Stimulated activated CD4-positive, alpha-beta T cell treated with anti-CD3 and anti-CD28 coated beads, Interleukin-4, amount 100 ng/mL, for 1 hour (primary cell): ENCODE measurements at places on chromosomes 5 and 9.

- no peak for DNase-seq
These were observed 97.6 kb downstream of the FRMD3 start for GRCh38 chr9:83440641-83441040.

GRCh38 chr5:110812639-110813038 lies 73.8 kb downstream of the SLC25A46 start:
- DNase-seq: no peak

- no peak for DNase-seq
These were observed 14.3 kb downstream of the HMGCR start for GRCh38 chr5:75351139-75351926.

- no peak for DNase-seq
These were observed 66.6 kb downstream of the ZNF474 start for GRCh38 chr5:122195802-122196394.

DNA sequence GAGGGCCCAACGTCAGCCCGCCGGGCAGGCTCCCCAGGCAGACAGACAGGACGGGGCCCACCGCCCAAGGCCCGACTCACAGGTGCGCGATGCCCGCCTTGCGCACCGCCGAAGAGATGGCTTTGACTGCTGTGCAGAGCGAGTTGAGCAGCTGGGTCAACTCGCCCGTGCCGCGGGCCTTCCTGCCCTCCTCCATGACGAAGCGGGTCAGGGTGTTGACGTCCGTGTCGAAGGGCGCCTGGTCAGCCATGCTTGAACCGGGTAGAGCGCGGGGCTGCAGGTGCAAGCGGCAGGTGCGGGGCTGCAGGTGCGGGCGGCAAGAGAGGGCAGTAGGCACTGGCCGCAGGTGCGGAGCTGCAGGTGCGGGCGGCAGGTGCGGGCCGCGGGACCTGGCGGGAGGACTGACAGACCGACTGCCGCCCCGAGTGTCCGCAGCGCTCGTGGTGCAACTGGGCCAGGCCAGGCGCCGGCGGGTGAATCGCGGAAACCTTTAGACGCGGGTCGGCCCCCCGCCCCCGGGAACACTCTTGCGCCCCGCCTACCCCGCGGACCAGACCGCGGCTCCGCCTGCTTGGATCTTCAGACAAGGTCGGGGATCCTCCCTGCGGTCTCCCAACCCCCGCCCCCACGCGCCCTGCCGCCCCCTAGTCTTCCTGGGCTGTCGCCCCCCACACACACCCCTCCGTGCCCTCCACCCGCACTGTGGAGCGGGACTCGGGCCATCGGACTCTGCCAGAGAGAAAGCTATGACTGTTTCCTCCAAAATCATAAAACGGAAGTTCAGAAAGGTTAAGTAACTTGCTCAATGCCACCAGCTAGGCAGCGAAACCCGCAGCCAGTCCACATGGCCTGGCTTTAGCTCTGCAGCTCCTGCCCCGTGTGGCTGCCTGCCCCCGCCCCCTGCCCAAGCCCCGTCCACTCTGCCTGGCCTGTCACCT lies at the start of gene FBP1:
Gene FBP1 (minus strand): TSS at position 458 of the 938 bp plus-strand sequence. CDS start 208 bp downstream, at position 250.
- peak; percentile 37 for DNase-seq

DNA sequence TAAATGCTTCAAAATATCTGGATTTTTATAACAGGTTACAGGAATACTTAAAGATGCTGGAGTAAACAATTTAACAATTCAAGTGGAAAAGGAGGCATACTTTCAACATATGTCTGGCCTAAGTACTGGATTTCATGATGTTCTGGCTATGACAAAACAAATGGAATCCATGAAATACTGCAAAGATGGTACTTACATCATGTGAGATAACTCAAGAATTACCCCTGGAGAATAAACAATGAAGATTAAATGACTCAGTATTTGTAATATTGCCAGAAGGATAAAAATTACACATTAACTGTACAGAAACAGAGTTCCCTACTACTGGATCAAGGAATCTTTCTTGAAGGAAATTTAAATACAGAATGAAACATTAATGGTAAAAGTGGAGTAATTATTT lies 35.6 kb downstream of the SLC30A5 start:
- no peak for DNase-seq

DNA sequence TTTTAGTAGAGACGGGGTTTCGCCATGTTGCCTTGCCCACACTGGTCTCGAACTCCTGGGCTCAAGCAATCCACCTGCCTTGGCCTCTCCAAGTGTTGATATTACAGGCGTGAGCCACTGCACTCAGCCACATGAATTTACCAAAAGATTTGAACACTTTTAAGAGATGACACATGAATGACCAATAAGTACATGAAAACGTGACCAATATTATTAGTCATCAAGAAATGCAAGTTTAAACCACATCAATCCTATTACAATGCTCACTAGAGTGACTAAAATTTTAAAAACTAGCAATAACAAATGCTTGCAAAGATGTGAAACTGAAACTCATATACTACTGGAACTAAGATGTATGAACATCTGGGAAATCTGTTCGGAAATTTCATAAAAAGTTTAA lies 54.3 kb downstream of the NR6A1 start:
- no peak for DNase-seq

- no peak for DNase-seq
These were observed 180.9 kb downstream of the ESM1 start for GRCh38 chr5:54804521-54804920.

- DNase-seq: no peak
These were observed 3.9 kb downstream of the GCNT4 start for GRCh38 chr5:75048457-75048953.

DNA sequence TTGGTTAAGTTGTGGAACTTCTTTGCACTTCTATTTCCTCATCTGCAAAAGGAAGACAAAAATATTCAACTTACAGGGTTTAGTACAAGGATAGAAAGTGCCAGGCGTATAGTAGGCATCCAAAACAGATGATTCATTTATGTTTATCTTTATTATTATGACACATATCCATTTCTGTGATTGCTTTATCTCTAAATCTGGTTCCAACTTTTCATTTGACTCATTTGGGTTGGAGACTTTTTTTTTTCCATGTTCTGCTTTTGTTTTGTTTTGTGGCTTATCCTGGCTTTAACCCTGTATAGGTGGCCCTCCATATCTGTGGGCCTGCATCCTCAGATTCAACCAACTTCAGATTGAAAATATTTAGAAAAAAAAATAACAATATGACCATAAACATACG lies 186.7 kb upstream of the SLC24A2 start:
- no peak for DNase-seq
